KG1 (cell line): ENCODE measurements at places on chromosomes 4 and X.

DNA sequence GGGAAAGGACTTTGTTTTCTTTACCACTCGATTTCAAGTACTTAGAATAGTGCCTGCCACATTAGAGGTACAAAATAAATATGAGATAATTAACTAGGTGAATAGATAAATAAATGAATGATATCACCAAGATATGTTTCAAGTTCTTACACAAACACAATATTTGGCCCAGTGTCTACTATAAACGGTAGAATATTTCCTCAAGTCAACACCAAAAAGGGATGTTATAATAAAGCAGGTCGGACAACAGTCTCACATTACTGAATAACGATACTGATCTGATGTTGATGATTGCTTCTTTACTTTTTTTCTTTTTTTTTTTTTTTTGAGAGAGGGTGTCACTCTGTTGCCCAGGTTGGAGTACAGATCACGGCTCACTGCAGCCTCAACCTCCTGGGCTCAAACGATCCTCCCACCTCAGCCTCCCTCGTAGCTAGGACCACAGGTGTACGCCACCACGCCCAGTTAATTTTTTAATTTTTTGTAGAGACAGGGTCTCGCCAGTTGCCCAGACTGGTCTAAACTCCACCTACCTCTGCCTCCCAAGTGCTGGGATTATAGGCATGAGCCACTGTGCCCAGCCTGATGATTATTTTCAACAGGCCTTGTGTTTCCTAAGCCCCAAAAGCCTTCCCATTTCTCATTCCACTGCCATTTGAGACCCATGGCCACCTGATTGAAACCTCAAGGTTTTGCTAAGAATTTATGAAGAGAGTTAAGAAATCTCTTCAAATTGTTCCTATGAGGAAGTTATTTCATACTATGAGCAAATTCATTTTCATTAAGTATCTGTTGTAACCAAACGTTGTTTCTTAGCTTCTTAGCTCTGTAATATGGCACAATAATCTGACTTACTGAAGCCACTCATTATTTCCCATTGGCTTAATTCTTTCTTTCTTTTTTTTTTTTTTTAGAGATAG lies 2.3 kb downstream of the MANBA start:
- no peak for DNase-seq

GRCh38 chrX:136766785-136767103 lies 14.0 kb downstream of the ARHGEF6 start:
- DNase-seq = no peak

- DNase-seq = no peak
Observed at GRCh38 chr4:117874216-117874615, 160.1 kb upstream of the NDST3 start.

DNA sequence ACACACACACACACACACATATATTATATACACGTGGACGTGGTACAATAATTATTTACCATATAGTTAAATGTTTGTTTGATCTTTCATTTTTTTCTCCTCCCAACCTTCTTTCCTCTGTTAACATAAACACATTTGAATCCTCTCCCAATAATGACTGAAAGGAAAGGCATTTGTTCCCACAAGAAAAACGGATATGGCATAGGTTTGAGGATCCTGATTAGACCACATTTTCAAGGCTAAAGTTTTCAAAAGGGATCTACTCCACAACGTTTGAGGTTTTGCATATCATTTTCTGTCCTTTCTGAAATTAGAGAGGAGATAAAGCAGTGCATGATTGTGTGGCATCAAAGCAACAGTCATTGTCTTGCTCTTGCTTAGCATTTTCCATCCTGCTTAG lies 1883.4 kb downstream of the STIM2 start:
- no peak for DNase-seq

DNA sequence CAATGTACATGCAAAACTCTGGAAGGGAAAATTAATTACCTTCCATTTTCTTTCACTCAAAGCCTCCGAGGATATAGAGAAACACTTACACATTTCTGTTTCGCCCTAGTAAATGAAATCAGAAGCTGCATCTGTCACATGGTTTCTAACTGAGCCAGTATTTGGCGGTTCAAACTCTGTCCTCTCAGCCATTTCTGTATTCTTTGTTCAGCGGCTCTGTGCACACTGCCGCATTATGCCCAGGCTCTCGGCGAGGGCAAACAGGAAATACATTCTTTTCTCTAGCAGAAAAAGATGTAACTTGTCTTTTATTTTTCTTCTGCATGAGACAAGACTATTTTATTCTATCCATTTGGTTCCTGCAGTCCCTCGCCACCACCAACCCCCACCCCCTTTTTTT lies 71.4 kb upstream of the GPM6B start:
- no peak for DNase-seq

DNA sequence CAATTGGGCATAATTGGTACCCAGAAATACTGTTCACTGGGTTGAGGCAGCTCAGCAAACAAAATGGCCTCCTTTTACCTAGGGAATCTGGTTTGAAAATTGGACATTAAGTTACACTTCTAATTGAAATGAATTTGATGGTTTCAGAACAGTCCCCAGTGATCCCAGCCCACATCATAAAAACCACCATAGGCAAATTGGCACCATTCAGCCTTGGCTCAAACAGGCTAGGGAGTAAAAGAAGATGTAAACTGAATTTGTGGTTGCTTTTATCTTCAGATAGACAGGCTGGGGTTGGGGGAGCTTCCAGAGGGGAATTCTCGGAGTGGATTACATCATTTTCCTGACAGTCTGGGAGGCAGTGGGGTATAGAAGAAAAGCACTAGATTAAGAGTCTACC lies 576.5 kb downstream of the MID1IP1 start:
- DNase-seq = no peak
